Motor neuron (in vitro differentiated cells): ENCODE measurements at places on chromosomes 3 and 15.

DNA sequence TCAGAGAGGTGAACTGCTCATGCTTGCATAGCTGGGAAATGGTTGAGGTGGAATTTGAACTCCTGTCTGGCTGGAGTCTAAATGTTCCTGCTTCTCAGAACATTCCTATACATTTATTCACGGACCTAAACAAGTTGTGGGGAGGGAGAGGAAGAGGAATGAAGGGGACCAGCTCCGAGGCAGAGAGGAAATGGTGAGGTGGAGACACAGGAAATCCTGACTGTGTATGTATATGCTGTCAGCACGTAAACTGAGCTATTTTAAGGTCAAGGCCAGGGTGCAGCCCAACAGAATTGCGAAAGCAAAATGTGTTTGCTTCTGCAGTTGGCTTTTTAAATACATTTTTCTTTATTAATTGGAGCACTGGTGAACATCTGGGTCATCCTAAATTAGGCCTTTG is 74.1 kb upstream of the POMGNT2 start:
- ATAC-seq, result no peak

DNA sequence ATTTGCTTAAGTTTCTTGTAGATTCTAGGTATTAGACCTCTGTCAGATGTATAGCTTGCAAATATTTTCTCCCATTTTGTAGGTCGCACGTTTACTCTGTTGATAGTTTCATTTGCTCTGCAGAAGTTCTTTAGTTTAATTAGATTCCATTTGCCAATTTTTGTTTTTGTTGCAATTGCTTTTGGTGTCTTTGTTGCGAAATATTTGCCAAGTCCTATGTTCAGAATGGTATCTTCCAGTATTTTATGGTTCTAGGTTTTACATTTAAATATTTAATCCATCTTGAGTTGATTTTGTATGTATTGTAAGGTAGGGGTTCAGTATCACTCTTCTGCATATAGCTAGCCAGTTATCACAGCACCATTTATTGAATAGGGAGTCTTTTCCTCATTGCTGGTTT is 64.9 kb downstream of the CHCHD6 start:
- no peak for ATAC-seq

DNA sequence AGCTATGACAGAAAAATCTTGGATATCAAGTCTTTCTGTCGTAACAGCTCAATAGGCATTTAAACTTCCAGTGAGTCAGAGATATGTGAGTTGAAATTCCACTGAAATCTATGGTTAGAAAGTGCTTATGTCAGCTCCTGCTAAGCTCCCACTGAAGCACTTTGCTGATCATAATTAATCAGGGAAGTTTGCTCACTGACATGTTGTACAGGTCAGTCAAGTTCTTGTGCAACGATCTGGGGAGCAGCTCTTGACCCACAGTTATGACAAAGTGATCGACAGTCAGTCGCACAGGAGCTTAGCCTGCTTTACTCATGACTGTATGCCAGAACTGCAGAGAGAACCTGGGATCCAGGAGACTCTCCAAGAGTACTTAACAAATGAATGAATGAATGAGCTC is 453.5 kb downstream of the SOX2 start:
- ATAC-seq, result no peak

DNA sequence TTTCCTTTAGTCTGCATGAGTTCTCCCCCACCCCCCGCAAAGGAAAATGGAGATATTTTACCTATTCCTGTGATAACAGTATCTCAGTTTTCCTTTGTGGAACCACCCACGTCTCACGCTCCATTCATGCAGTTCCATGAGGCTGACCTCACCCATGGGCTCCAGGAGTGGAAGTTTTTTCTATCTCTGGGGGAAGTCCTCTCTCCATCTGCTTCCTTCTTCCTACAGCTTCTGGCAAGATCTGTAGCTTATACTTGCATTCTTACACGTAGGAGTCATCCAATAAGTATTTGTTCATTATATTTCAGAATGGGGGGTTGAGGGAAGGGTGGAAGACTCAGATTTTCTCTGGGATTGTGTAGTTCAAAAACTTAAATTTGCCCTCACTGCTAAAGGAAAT is 5.8 kb upstream of the GLCE start:
- no peak for ATAC-seq

- ATAC-seq, result no peak
Measured at GRCh38 chr15:73464602-73465001, 21.6 kb downstream of the REC114 start.

GRCh38 chr15:63879211-63879610 is 45.5 kb upstream of the HERC1 start:
- no peak for ATAC-seq

DNA sequence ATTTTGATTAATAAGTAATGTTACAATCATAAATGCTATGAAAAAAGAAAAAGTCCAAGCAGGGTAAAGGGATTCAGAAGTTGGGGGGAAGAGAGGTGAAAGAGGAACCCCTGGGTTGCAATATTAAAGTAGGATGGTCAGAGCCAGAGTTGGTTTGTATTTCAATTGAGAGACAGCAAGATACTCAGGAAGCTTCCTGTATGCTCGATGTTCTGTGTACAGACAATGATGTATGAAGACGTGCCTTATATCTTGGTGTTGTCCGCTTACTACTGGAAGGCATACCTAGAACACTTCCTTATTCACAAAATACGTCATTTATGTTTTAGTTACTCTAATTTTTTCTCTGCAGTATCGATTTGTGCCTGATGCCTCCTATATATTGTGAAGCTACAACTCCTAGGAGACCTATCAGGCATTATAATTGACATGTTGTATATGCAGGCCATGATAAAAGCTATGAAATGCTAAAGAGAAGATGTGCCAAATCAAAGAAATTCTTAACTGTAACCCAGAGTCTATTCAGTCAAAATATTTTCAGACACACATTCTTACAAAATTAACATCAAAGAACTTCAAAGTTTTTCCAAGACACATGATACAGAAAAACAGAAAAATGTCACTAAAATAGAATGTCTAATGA is 87.5 kb downstream of the TBL1XR1 start:
- ATAC-seq, result no peak

GRCh38 chr15:93384886-93385285 is 295.9 kb upstream of the RGMA start:
- ATAC-seq, result no peak

- ATAC-seq, result no peak
Measured at GRCh38 chr3:185966655-185967054, 28.8 kb upstream of the TRA2B start.

DNA sequence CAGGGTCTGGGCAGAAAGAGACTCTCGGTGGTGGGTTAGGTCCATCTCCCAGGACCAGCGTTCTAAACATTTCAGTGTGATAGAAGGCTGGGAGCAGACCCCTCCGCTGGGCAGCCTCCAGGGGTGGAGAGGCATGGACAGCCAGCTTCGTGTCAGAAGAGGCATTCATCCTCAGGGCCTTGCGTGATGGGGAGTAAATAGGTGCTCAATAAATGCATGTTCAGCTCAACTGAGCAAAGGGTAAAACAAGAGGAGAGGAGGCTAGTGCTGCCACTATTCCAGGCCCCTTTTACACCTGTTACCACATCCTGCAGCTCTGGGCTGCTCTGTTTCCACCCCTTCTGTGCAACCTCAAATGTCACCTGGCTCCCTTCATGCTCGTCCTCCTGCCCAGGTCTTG is 49.0 kb downstream of the SEMA5B start:
- no peak for ATAC-seq

DNA sequence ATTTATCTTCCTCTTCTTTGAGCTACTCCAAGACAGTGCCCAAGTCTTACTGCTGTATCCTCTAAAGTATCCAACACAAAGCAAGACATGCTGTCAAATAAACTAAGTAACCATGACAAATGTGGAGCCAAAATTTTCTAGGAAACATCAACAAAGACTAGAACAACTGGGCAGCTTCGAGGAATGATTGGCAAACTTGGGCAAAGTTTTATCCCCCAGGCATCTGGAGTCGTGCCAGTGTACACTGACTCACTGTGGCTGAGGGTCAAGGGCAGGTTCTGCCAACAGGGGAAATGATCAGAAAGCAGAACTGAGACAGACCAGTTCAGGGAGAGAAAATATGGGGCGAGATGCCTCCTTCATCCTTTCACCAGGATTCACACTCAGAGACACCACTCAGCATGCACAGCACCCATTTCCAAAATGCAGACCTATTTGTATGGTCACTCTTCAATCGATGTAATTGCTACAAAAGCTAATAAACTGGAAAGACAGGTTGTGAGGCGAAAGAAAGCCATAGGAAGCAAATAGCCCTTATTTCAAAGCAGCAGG is 65.8 kb downstream of the MB21D2 start:
- no peak for ATAC-seq

- no peak for ATAC-seq
Measured at GRCh38 chr15:52481915-52482314, 46.8 kb downstream of the MYO5A start.

- no peak for ATAC-seq
Measured at GRCh38 chr15:54227569-54227968, 249.3 kb downstream of the UNC13C start.

DNA sequence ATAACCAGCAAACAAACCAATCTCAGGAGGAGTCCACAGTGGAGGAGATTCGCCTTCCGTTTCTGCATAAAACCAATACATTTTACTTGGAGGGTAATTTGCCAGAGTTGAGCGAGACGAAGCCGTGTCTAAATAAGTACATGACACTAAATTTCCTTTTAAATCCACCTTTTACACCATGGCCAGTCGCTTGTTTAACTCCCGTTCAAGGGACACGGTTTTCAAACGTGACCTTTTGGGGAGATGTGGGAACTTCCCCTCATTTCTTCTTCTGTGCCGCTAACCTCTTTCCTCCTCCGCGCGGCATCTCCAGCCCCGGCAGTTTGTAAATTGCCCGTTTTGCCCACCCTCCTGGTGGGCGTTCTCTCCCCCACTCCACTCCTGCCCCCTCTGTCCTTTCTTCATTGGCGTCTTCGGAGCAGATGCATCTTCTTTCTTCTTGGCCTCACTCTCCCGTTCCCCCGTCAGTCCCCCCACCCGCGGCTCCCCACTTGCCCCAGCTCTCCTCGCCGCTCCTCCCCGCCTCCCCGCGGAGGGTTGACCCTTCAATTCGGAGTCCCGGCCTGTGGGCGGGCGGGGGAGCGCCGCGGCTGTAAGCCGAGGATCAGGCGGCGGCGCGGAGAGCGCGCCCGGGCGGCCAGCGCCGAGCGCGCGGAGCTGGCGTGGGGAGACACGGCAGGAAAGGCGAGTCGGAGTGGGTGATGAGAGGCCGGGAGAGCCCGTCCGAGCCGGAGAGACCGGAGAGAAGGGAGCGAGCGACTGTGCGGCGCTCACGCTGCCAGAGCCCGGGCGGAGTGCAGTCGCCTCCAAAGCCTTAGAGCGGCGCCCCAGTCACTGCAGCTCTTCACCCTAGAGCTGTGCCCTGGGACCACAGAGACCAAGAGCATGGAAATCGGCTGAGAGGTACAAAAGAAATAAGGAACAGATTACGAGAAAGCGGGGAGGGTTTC is at the start of gene NLGN1:
Gene NLGN1, plus strand, starts transcription at position 584 of the 950 bp plus-strand sequence.
- ATAC-seq, result peak; percentile 78

DNA sequence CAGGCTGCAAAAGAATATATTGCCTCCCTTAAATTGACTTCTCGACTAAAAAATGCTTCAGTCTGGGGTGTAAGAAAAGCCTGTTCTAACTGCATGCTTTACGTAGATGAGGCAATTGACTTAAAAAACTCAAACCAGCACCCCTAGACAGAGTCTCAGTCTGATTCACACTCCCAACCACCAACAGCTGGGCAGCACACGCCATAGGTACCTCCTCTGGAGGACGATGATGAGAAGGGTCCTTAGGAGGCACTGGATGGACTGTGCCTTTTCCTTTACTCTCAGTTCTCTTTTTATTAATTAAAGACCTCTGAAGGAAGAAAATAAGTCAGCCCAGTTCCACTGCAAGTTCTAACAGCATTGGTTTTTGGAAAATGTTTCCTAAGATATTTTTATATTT is 175.0 kb downstream of the PDZRN3 start:
- no peak for ATAC-seq

DNA sequence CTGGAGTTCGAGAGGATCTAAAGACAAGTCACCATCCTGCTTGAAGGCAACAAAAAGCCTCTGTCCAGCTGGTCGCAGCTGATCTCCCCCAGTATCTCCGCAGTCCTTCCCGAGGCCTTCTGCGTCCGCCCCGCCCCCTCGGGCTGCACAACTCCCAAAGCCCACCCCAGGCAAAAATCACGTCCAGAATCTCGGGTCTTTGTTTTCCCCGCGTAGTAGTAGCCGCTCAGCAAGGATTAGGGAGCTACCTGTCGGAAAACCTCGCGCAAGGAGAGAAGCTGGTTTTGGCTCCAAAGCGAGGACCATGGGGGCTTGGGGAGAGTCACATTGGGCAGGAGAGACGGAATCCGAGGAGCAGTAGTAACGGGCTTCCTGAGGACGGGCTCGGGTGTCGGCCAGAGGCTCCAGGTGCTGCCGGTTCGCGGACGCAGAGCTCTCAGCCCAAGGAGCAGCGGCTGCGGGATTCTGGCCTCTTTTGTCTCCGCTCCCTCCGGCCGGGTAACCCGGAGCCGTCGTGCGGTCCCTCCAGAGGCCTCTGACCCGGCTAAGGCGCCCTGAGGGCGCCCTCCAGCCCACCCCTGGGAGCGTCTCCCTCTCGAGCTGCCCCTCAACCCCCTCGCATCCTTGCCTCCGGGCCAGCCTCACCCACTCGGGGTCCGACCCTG is 401 bp downstream of the ZSCAN29 start:
- peak; percentile 64 for ATAC-seq

DNA sequence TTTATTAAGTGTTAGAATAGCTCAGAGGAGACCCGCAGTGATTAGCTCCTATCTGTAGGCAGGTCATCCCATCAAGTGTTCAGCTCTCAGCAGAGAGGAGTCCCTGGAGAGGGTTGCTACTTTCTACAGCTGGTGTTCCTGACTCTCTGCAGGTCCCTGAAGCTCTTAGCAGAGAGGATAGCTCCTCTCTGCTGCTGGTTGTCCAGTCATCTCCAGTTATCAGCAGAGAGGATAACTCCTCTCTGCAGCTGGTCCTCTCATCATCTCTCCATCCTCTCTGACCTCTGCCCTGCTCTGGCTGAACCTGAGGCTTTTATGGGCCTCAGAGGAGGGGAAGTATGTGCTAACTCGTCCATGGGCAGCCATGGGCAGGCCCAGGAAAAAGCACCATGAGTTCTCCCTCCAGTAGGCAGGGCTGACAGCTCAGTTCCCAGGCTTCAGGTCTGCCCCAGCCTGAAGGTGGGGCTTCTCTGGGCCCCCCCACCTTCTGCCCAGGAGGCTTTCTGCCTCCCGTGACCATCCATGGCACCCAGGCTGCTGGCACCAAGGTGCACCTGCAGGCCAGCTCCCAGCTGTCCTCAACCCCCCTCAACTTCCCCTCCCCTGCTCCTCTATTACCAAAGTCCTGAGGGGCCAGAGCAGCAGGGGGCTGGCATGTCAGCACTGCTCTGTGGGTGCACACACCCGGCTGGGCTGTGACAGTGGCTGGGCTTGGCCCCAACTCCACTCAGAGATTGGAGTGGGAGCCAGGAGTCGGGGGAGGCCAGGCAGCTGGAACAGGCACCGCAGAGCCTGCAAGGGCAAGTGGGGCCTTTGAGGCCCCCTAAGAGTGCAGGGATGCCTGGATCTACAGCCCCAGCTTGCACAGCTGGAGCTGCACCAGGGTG is 98.9 kb upstream of the FRMD4B start:
- ATAC-seq, result no peak

- ATAC-seq, result no peak
Measured at GRCh38 chr3:113794526-113794925, 44.1 kb upstream of the GRAMD1C start.
